ENCODE measurements at places on chromosomes 2 and 18. TPM values are rescaled to one million over a fixed set of nuclear protein-coding genes. Genes with fewer than 3 reads are reported as not detected.

GRCh38 chr18:24189007-24189528 lies 50.2 kb downstream of the CABYR start:
- no peak for DNase-seq

DNA sequence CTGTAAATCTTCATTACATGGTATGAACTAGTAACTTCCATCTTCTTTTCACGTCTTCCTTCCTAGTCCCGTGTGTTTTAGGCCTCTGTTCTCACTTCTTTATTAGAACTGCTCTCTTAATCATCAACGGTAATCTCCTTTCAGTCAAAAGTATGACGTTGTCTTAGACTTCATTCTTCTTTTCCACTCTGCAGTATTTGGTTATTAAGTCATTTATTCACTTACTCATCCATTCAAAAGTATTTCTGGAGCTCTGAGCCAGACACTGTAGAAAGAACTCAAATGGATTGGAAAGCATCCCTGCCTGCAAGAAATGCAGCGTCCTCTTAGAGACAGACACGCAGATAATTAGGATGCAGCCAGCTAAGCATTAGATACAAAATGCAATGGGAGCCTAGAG lies 494.6 kb upstream of the NRP2 start:
- no peak for DNase-seq

DNA sequence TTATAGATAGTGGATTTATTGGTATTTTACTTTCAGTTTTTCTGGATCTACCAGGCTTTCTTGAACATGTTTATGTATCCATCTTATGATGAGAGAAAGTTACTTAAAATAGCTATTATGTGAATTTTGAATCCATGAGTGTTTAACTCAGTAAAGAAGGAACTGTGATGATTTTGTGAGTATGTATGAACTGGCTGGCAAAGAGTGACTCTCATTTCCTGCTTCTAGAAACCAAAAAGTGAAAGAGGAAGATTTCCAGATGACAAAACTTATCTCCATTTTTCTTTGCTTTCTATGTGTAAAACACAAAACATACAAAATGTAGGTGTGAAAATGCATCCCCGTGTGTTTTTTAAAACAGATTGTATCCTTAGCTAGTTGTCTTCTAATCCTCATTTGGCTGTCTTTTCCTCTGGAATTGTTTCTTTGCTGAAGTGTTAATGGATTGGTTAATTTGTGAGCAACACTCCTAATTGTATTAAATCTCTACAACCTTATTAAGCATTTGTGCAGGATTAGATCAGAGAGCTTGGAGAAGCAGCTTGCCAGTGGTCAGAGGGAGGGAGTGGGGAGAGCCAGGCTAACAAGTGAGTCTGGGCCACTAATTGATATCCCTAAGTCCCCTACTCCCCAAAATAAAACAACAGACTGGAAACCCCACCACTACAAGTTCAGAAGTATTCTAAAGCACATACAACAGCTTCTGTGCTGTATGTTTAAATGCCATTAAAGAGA lies 23.9 kb downstream of the PTPRM start:
- DNase-seq = no peak

DNA sequence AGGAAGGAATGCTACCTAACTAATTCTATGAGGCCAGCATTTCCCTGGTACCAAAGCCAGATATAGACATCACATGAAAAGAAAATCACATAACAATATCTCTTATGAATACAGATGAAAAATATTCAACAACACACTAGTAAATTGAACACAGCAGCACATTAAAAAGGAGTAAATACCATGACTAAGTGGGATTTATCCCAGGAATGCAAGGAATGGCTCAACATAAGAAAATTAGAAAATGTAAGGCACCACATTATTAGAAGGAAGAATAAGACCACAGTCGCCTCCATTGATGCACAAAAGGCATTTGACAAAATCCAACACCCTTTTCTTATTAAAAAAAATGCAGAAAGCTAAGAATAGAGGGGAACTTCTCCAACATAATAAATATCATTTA lies 133.9 kb downstream of the TTC32 start:
- no peak for DNase-seq

DNA sequence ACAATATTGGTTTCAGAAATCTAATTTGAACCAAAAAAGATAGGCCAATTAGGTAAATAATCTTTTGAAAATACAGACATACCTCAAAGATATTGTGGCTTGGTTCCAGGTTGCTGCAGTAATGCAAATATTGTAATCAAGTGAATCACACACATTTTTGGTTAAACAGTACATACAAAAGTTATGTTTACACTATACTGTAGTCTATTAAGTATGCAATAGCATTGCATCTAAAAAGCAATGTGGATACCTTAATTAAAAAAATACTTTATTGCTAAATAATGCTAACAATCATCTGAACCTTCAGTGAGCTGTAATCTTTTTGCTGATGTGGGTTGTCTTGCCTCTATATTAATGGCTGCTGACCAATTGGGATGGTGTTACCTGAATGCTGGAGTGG lies 67.3 kb downstream of the KYNU start:
- no peak for DNase-seq

DNA sequence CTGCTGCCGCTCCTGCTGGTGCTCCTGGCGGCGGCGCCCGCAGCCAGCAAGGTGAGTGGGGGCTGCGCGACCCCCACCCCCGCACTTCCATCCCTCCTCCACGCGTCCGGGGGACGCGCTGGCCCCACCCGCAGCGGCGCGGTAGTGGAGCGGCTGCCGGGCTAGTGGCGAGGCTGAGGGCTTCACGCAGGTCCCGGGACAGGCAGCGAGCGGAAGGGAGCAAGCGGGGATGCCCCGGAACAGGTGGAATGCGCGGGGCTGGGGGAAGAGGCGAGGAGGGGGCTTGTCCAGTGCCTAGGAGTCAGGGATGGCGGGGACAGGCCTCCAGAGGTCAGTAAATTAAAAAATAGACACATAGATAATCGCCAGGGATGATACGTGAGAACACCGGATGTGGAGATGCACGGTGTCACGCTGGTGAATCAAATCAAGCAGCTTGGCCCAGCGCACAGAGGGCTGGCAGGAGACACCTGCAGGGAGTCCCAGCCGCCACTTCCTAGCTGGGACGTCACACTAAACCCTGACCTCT lies 403 bp downstream of the COL4A3 start:
- DNase-seq = peak; percentile 55

GRCh38 chr2:162974771-162975170 lies 136.2 kb upstream of the KCNH7 start:
- DNase-seq = no peak

DNA sequence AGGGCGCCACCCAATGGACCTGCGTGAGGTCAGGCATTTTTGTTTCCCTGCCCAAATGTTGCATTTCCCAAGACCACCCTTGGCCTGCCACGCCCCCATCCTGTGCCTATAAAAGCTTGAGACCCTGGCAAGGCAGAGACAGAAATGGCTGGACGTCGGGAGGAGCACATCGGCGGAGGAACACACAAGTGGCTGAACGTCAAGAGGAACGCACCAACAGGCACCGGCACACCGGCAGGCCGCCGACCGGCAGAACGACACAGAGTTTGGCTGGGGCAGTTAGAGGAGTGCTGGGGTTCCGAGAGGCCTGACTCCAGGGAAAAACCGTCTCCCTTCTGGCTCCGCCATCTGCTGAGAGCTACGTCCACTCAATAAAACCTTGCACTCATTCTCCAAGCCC lies 35.9 kb downstream of the DCDC2C start:
- no peak for DNase-seq

DNA sequence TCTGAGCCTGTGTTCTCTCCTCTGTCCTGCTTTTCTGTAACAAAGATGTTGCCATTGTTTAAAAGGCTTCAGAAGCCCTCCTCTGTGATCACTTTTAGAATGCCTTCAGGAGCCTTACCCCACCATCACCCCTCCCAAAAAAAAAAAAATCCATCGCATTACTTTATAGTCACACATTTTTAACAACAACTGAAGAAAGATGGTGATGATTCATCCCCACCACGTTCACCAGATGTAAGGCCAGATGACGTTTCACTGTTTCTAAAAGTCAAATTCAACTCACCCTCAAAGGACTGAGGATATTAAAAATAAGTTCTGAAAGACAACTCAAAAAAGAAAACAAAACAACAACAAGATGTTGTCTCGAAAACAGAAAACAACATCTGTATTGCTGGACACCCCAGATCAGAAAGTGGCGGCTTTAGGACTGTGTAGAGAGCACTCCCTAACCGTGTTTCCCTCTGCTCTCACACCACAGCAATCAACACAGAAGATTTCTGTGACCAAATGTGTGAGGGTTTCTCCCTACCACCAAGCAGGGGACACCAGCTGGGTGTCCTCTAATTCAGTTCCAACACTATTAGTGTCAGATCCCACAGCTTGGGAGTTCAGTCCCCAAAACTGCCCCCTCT lies 61.9 kb upstream of the CREB1 start:
- DNase-seq = no peak

DNA sequence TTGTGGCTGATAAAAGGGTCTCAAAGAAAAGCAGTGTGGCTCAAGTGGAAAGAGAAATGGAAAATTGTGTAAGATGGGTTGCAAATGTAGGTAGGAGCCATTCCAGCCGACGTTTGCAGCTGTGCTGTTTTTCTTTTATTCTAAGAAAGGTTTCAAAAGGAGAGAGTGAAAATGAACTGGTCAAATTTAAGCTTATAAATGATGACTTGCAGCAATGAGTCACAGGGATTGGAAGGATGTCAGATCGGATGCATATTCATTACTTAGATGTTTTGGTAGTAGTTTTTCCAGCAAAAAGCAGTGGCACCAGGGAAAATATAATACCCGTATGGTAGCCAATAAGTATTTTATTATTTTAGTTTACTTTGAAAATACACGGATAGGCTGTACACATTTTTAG lies 79.1 kb downstream of the LRRTM4 start:
- DNase-seq = no peak

GRCh38 chr2:104755026-104755878 lies 98.7 kb upstream of the POU3F3 start:
- DNase-seq = peak; percentile 44

- DNase-seq = no peak
Observed at GRCh38 chr2:46887028-46887885, 28.3 kb downstream of the MCFD2 start.

DNA sequence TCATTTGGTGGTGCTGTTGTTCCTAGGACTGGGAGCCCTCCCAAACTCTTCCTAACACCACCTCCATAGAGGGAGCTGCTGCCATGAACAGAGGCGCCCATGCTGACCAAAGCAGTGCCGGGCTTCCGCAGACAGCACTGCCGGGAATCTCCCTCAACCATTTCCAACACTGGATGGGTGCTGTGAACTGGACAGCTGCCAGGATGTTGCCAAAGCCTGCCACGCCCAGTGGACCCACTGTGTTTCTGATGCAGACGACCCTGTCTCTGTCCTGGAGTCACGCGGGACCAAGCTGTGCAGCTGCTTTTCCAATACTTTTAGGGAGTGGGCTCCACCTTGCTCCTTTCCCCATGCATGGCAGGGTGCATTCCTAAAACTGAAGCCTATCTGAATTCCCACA lies 16.9 kb upstream of the GNAL start:
- DNase-seq = peak; percentile 18

DNA sequence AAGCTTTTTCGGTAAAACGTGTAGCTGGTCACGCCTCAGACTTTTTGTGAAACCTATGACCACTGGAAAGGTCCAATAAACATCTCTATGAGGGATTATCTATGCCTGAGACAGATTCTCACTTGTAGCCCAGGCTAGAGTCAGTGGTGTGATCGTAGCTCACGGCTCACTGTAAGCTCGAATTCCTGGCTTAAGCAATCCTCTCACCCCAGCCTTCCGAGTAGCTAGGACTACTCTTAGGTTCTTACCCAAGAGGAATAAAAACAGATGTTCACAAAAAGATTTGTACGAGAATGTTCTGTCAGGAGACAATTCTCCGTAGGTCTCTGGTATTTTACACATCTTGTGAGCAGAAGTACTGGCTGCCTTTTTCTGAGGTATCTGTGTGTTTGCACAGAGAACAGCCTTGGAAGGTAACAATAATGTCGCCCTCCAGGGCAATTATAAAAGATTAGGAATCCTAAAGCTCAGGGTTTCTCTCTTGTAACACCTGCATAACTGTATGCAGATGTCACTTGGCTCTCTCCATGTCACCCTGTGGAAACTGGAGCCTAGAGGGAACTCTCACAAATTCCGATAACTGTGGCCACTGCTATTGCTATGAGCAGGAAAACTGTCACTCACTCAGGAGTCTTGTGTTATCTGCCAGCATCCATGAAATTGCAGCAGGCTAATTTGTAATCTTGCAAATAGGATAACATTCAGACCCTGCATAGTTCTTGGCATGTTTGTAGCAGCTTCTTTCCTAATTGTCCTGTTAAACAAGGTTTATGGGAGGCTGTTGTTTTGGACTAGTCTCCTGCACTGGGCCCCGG lies 25.5 kb upstream of the RALBP1 start:
- DNase-seq = no peak

GRCh38 chr2:3180082-3180908 lies 197.3 kb downstream of the EIPR1 start:
- DNase-seq = no peak

GRCh38 chr2:96153991-96154431 lies 8.8 kb upstream of the DUSP2 start:
- DNase-seq = peak; percentile 36

- no peak for DNase-seq
Observed at GRCh38 chr18:36808681-36809080, 20.1 kb downstream of the TPGS2 start.

DNA sequence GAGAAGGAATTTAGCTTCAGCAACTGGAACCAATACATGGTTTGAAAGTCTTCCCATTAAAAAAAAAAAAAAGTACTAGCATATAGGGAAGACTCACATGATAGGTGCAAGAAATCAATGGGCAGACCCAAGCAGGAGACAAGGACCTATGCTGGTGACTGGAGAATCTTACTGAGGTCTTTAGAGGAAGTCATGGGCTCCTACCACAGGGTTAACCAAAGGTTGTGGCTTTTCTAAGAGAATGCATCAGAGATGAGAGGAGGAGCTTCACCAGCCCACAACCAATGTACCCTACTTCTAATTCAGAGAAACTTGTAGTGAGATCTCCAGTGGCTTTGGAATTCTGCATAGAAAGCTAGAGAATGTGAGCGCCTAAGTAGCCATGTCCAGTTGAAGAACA lies 207.4 kb downstream of the NCKAP5 start:
- DNase-seq = no peak

- no peak for DNase-seq
Observed at GRCh38 chr2:40584432-40584831, 132.5 kb upstream of the SLC8A1 start.

The WIPF1 gene
- 5.1 TPM for total RNA-seq

The MARCHF4 gene
- 0.26 TPM for total RNA-seq

The RAB6C gene
- not detected for total RNA-seq

The EVA1A gene
- total RNA-seq = 0.68 TPM

The CRACDL gene
- total RNA-seq = 0.29 TPM

The ABHD3 gene
- total RNA-seq = 12.5 TPM

The REG1A gene
- total RNA-seq = not detected

The PJVK gene
- 4.0 TPM for total RNA-seq

The DARS1 gene
- 122 TPM for total RNA-seq

The TSPYL6 gene
- not detected for total RNA-seq

The TXNDC2 gene
- total RNA-seq = 0.28 TPM

The DOK1 gene
- 15.2 TPM for total RNA-seq

The MSTN gene
- total RNA-seq = not detected

The MRPL53 gene
- 59.5 TPM for total RNA-seq

The IL1RN gene
- total RNA-seq = not detected

The NMS gene
- total RNA-seq = not detected

The FHOD3 gene
- total RNA-seq = 7.0 TPM

The IL1R1 gene
- 0.46 TPM for total RNA-seq

The ZNF397 gene
- 35.3 TPM for total RNA-seq

All from H9 (cell line).